ENCODE measurements at places on chromosomes 1 and 21.

DNA sequence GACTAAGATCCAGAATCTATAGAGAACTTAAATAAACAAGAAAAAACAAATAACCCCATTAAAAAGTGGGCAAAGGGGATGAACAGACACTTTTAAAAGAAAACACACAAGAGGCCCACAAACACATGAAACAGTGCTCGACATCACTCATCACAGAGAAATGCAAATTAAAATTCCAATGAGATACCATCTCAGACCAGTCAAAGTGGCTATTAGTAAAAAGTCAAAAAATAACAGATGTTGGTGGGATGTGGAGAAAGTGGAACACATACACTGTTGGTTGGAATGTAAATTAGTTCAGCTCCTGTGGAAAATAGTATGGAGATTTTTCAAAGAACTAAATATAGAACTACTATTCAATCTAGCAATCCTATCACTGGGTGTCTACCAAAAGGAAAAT lies 143.1 kb downstream of the IFI44 start:
- DNase-seq = no peak

GRCh38 chr1:65948609-65949229 lies 156.0 kb downstream of the PDE4B start:
- DNase-seq = no peak

- DNase-seq = no peak
Observed at GRCh38 chr1:42977653-42978052, 19.0 kb upstream of the SLC2A1 start.

DNA sequence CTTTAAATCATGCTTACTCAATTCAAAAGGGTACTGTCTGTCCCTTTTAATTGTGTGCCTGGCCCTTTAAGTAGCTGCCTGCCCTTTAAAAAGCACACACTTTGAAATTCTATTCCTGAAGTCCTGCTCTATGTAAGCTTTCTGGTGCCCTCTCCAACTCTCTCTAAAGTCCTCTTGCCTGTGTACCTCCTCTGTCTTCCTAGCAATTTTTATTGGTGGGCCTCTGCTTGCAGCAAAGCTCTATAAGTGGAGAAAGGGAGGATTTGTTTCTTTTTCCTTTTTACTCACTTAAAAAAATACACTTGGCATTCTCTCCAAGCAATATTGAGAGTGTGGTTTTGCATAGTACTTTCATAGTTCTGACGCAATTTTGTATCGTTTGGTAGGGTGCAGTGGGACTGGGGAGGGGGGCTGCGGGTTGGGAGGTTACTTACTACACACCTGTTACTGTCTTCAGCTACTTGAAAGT lies 135.4 kb downstream of the LMO4 start:
- no peak for DNase-seq

DNA sequence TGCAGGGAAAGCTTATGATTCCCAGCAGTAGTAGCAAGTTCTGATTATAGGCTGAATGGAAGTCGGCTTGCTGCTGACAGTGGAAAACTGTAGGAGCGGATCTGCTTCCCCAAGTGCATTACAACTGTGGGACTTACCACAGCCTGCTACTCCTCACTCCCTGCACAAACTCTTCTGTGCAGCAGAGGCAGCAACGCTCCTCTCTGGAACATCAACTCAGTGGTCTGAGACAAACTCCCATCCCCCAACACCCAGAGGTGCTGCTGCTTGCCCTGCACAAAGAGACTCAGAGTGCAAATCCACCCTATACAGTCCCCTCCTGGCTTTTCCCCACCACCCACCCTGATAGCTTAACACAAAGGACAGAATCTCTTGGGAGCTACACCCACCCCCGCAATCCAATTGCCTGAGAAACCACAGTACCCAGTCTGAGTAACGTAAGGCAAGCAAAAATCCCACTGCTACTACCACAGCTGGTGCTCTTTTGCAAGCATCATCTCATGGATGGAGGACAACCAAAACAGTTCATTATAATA lies 1455.2 kb downstream of the AMY1C start:
- DNase-seq = no peak

DNA sequence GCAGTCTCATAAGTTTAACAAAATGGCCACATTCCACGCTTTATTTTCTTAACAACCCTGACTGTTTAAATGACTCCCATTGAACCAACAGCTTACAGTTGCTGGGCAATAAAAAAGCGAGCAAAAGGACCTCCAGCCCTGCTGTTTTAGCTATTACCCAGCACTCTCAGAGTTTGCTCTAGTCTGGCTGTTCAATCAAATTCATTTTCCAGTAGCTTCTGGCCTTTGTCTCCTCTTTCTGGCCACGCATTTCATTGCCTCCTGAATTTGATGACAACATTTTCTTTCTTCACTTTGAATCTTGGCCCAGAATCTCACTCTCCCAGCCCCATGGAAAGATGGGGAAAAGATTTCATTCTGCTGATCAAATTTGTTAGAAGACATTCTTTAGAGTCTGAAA lies 44.1 kb upstream of the DOCK7 start:
- no peak for DNase-seq

GRCh38 chr1:226884116-226884625 lies 13.8 kb downstream of the PSEN2 start:
- DNase-seq = no peak

GRCh38 chr1:229411434-229412055 lies 22.3 kb downstream of the ACTA1 start:
- DNase-seq = no peak

DNA sequence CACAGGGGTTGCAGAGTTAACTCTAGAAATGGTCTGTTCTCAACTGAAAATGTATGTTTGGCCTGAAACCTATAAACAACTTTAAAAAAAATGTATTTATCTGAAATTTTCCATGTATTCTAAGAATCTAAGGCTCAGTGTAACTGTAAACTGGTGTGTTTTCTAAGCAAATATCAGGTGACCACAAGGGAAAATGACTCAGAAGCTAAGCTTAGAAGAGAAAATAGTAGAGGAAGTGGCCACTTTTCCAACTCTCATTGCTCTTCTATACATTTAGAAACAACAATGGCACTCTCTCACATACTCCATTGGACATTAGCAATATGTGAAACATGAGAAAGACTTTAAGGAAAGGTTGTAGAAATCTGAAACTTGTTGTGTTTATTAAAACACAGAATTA lies 7.5 kb downstream of the TNFSF18 start:
- no peak for DNase-seq

GRCh38 chr21:45972353-45972715 lies 9.2 kb upstream of the COL6A1 start:
- no peak for DNase-seq

- no peak for DNase-seq
Observed at GRCh38 chr1:31961536-31961935, 23.4 kb upstream of the PTP4A2 start.

Measured in stimulated activated CD4-positive, alpha-beta T cell treated with anti-CD3 and anti-CD28 coated beads, Interleukin-1b, Interleukin-23, amount 100 ng/mL, for 1 hour (primary cell).